Activated CD4-positive, alpha-beta T cell treated with anti-CD3 and anti-CD28 coated beads, Interleukin-2, amount 10 ng/mL, durations not matched to agents 7 days and 5 days (primary cell): ENCODE measurements at places on chromosomes 5 and 9. TPM values are rescaled to one million over a fixed set of nuclear protein-coding genes. Genes with fewer than 3 reads are reported as not detected.
A peak's percentile ranks its signal among the peaks of the same experiment; 100 is the strongest.

The SLC36A3 gene
- total RNA-seq = not detected

The PLCXD3 gene
- total RNA-seq = not detected

The NRARP gene
- total RNA-seq = 0.44 TPM

The SH3TC2 gene
- not detected for total RNA-seq

The PCA3 gene
- total RNA-seq = not detected

The TMEM215 gene
- not detected for total RNA-seq

DNA sequence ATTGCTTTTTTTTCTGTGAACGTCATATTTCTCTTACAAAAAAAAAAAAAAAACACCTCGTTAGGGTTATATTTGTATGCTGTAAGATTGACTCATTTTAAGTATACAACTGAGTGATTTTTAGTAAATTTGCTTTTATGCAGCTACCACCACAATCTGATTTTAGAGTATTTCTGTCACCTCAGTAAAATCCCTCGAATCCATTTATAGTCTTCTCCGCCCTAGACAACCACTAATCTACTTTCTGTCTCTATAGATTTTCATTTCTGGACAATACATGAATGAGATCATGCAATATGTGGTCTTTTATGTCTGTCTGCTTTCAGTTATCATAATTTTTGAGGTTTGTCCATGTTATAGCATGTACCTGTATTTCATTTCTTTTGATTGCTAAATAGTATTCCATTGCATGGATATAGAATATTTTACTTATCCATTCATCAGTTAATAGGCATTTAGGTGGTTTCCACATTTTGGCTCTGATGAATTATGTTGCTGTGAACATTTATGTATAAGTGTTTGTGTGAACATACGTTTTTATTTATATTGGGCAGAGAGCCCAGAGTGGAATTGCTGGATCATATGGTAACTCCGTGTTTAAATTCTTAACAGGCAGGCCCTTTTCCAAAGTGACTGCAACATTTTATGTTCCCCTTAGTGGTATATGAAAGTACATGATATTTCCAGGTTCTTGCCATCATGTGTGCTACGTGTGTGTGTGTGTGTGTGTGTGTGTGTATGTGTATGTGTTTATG, 171.4 kb downstream of the SGCD start:
- no peaks in the 10 kb centered on the region for H3K27me3 ChIP-seq
- H3K4me3 ChIP-seq = no peak overlapping the region
- no peaks in the 10 kb centered on the region for H3K4me1 ChIP-seq
- H3K36me3 ChIP-seq = no peaks in the 10 kb centered on the region

- H3K27me3 ChIP-seq = peaks cover 2% of the 10 kb centered on the region
- H3K4me3 ChIP-seq = no peak overlapping the region
- H3K4me1 ChIP-seq = no peaks in the 10 kb centered on the region
- no peak for DNase-seq
- H3K36me3 ChIP-seq = no peaks in the 10 kb centered on the region
Measured at GRCh38 chr5:79464695-79465332, 49.1 kb downstream of the HOMER1 start.

- H3K27ac ChIP-seq = no peak overlapping the region
- peaks cover 2% of the 10 kb centered on the region for H3K27me3 ChIP-seq
- no peak overlapping the region for H3K4me3 ChIP-seq
- H3K36me3 ChIP-seq = peaks cover 5% of the 10 kb centered on the region
- DNase-seq = no peak
- peaks cover 27% of the 10 kb centered on the region for H3K4me1 ChIP-seq
Measured at GRCh38 chr9:70569070-70569772, 154.8 kb upstream of the KLF9 start.

DNA sequence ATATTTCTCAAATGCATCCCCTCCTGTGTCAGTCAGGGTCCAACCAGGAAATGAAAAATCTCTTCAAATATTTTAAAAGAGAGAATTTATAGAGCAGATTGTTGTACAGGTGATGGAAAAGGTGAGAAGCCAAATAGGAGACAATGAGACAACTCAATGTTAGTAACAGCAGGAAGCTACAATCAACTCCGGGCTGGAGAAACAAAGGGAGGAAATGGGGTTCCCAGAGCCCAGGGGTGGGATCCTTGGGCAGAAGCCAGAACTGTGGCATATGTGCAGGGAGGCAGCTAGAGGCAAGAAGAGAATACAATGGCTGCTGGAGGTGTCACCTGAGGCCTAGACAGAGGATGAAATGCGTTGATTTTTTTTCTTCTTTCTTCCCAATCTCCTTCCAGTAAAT, 361.8 kb upstream of the ACTBL2 start:
- H3K27ac ChIP-seq = no peak overlapping the region
- no peak for DNase-seq
- H3K4me3 ChIP-seq = no peak overlapping the region

DNA sequence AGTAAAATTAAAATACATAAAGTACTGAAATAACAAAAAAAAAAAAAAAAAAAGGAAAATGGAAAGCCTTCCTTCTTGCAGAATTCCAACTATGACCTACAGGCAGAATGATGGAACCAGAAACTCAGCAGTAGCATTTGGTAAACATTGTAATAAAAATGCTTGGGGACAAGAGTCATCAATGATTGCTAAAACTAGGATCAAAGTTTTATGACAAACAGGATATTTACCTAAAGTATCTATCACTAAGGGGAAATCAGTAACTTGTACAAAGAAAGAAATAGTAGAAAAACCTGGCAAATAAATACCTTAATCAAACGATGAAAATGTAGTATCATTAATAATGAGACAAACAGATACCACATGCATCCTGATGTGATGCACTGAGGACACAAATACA, 17.5 kb downstream of the ERMP1 start:
- DNase-seq = no peak
- no peak overlapping the region for H3K27ac ChIP-seq
- no peaks in the 10 kb centered on the region for H3K27me3 ChIP-seq
- peaks cover 3% of the 10 kb centered on the region for H3K4me1 ChIP-seq
- peaks cover 44% of the 10 kb centered on the region for H3K36me3 ChIP-seq
- H3K4me3 ChIP-seq = no peak overlapping the region

GRCh38 chr9:1606253-1606652, 408.9 kb upstream of the SMARCA2 start:
- H3K27me3 ChIP-seq = peaks cover 4% of the 10 kb centered on the region
- no peaks in the 10 kb centered on the region for H3K4me1 ChIP-seq
- H3K27ac ChIP-seq = no peak overlapping the region
- no peaks in the 10 kb centered on the region for H3K36me3 ChIP-seq

DNA sequence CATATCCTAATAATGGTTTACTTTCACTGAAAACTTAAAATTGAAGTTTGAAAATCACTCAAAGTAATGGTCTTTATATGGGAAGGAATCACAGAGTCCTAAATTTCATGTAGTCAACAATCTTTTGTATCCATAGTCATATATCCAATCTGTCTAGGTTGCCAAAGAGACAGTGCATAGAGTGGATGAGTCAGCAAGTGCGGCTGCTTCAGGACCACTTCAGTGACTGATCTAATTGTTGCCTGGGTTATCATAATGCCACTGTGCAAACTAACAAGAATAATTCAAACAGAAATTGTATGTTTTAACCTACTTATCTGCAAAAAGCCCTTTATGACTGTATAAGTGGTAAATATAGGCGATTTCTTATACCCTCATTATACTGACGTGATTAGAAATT, 211.3 kb upstream of the PRR16 start:
- no peaks in the 10 kb centered on the region for H3K36me3 ChIP-seq
- no peaks in the 10 kb centered on the region for H3K27me3 ChIP-seq
- no peak overlapping the region for H3K27ac ChIP-seq
- no peak overlapping the region for H3K4me3 ChIP-seq
- H3K4me1 ChIP-seq = no peaks in the 10 kb centered on the region

- peaks cover 21% of the 10 kb centered on the region for H3K27me3 ChIP-seq
- no peaks in the 10 kb centered on the region for H3K4me1 ChIP-seq
- no peaks in the 10 kb centered on the region for H3K36me3 ChIP-seq
- DNase-seq = no peak
- H3K27ac ChIP-seq = no peak overlapping the region
- no peak overlapping the region for H3K4me3 ChIP-seq
Measured at GRCh38 chr5:59218424-59219045, 635.7 kb downstream of the RAB3C start.

- H3K36me3 ChIP-seq = peaks cover 7% of the 10 kb centered on the region
- peak overlapping the region; percentile 56 for H3K27ac ChIP-seq
- H3K4me1 ChIP-seq = peaks cover 35% of the 10 kb centered on the region
- peak overlapping the region; percentile 22 for H3K4me3 ChIP-seq
- DNase-seq = no peak
Measured at GRCh38 chr9:124238546-124239140, 19.1 kb upstream of the NEK6 start.

DNA sequence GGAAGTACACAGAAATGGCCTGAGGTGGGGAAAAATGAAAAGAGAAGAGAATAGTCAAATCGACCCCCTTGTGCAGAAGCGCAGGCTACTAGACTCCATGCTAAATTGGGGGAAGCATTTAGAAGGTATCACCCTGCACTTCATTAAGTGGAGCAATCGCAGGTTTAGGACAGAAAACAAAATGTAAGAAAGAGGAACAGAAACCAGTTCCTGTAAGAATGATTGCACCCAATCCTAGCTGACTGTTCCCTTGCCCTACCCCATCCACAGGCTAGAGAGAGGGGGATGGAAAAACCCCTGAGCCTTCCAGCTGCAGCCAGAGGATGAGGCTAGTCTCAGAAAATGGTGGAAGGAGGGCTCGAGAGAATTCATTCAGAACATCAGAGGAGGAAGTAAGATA, 23.9 kb upstream of the PPP1R2B start:
- DNase-seq = no peak
- peaks cover 19% of the 10 kb centered on the region for H3K27me3 ChIP-seq
- H3K4me1 ChIP-seq = no peaks in the 10 kb centered on the region

- H3K27me3 ChIP-seq = no peaks in the 10 kb centered on the region
- H3K27ac ChIP-seq = no peak overlapping the region
- DNase-seq = no peak
Measured at GRCh38 chr9:121788686-121789366, 137.4 kb downstream of the DAB2IP start.

GRCh38 chr9:14846871-14847311, 63.3 kb downstream of the FREM1 start:
- no peaks in the 10 kb centered on the region for H3K4me1 ChIP-seq
- peaks cover 17% of the 10 kb centered on the region for H3K27me3 ChIP-seq
- no peak overlapping the region for H3K4me3 ChIP-seq
- peak; percentile 67 for DNase-seq
